ENCODE measurements at places on chromosomes 2 and 18. TPM values are rescaled to one million over a fixed set of nuclear protein-coding genes. Genes with fewer than 3 reads are reported as not detected.

The ERMN gene
- 8.8 TPM for total RNA-seq

The EML6 gene
- 1.0 TPM for total RNA-seq

The CCDC148 gene
- total RNA-seq = not detected

The CHRND gene
- total RNA-seq = not detected

Data from natural killer cell treated with Interleukin-12 subunit alpha and Interleukin-12 subunit beta and Interleukin-15 and Interleukin-18, amount 100 ng/mL, for 72 hours (primary cell).